NCI-H510A treated with DMSO at 0.1 percent for 48 hours (cell line): ENCODE measurements at places on chromosomes 4 and X.

DNA sequence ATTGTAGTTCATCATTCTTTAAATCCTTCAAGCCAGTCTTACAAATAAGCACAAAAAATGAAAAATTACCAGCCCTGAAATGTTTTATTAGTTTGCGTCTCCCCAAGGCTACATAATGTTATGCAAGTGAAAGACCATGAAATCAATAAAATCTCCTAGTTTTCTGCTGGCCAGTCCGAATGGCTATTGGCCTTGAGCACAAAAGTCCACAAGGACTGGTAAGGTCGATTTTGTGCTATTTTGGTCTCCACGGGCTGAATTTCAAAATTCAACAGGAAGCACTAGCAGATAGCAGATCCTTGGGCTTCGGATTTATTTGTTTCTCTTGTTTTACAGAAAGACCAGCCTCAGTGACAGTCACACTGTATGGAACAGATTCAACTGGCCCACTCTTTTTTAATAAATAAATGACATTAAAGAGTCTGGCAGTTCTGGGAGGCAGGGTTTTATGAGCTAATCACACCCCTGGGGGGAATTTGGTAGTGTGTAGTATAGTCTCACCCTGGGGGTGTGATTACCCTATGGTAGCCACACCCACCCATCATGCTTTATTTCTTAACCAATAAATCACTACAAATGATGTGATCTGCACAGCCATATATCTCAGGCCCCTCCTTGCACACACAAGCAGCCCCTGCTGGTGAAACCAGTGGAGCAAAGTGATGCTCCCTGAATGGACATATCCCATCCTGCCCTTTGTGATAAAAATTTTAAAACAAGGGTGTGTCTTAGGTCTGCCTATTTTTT is 51.1 kb upstream of the TMEM33 start:
- no peak for DNase-seq

- no peak for DNase-seq
Observed at GRCh38 chr4:47672696-47673095, 165.2 kb downstream of the CORIN start.

- no peak for DNase-seq
Observed at GRCh38 chrX:18448416-18448815, 23.0 kb downstream of the CDKL5 start.

DNA sequence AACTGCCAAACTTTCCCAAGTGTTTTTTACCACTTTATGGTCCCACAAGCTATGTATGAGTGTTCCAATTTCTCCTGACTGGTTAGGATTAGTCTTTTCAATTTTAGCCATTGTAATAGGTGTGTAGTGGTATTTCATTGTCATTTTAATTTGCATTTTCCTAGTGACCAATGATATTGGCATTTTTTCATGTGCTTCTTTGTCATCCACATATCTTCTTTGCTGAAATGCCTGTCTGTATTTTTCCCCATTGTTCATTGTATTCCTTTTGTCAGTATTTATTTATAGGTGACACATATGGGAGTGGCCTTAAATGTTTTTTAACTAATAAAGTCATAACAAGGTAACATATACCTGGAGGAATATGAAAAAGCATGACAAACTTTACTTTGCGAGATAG is 9.2 kb upstream of the UBE2D3 start:
- no peak for DNase-seq

GRCh38 chr4:2798399-2799223 is 5.7 kb downstream of the SH3BP2 start:
- DNase-seq: no peak

DNA sequence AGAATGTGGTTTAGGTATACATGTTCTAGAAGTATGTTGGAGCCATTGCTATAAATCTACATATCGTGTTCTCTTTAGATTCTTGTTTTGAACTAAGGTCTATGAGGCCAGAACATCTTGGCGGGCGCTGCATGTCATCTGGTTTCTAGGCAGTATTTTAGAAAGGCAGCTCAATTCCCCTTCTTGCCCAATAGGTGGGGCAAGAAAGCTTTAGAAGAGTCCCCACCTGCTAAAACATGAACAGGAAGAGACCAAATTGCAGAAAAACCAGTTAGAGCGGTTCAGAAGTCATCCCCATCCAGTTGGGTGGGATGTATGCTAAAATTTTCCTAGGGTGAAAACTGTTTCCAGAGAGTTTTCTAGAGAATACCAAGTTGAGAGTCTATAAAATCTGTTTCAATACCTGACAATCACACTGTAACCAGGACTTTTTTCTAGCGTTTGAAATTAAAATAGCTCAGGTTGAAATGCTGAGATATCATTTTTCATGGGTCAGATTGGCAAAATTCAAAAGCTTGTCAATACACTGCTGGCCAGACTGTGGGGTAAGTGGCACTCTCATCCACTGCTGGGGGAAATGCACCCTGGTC is 17.5 kb upstream of the SH3KBP1 start:
- peak; percentile 67 for DNase-seq

GRCh38 chr4:98939892-98940298 is 11.0 kb upstream of the EIF4E start:
- DNase-seq: peak; percentile 8

GRCh38 chr4:140648716-140649308 is 80.1 kb upstream of the UCP1 start:
- no peak for DNase-seq

DNA sequence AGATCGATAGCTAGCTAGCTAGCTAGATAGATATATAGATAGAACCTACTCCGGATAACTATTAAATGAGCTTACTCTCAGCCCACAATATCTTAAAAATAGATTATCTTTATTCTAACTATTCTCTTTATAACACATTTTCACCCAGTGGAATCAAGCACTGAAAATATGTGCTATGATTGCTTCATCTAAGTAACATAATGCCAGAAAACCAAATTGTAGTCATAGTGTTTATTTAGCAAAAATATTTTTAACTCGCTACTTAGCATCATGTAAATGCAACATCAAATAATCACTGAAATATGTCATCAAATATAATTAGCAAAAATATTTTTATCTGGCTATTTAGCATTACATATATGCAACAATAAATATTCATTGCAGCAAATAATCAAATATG is 1.5 kb downstream of the TMEM156 start:
- no peak for DNase-seq

- no peak for DNase-seq
Observed at GRCh38 chr4:101217353-101218031, 129.8 kb downstream of the PPP3CA start.
